ENCODE measurements at places on chromosomes 5 and 9. TPM values are rescaled to one million over a fixed set of nuclear protein-coding genes. Genes with fewer than 3 reads are reported as not detected.

Gene LCN2
- not detected for total RNA-seq

Gene TLX3
- total RNA-seq: not detected

Gene PCDHB16
- not detected for total RNA-seq

Gene NUTM2G
- total RNA-seq: not detected

Gene KIF20A
- 82.9 TPM for total RNA-seq

Gene IL5
- not detected for total RNA-seq

Gene CSF2
- total RNA-seq: 39.7 TPM

Gene HEXB
- 47.1 TPM for total RNA-seq

Gene BTNL3
- not detected for total RNA-seq

Gene ZNF454
- not detected for total RNA-seq

Gene LHX6
- 0.10 TPM for total RNA-seq

Gene RPP25L
- total RNA-seq: 19.1 TPM

Gene C5orf52
- total RNA-seq: not detected

Gene CACFD1
- 0.37 TPM for total RNA-seq

Gene PCDHB8
- total RNA-seq: not detected

Gene LECT2
- total RNA-seq: not detected

Gene NIPBL
- 46.5 TPM for total RNA-seq

Gene NFX1
- total RNA-seq: 43.7 TPM

Gene FRMPD1
- not detected for total RNA-seq

Gene PPP2R2B
- 1.8 TPM for total RNA-seq

Gene ARHGEF28
- not detected for total RNA-seq

Gene ADCY2
- total RNA-seq: not detected

Gene PCDHA10
- total RNA-seq: not detected

Gene SPATA31A3
- not detected for total RNA-seq

Gene SLC6A7
- not detected for total RNA-seq

Gene EIF4E1B
- not detected for total RNA-seq

Gene RELL2
- 22.2 TPM for total RNA-seq

Gene OR1Q1
- not detected for total RNA-seq

Gene OR1J2
- 0.34 TPM for total RNA-seq

Gene IRX1
- not detected for total RNA-seq

Gene RPL37
- 1,805 TPM for total RNA-seq

Gene RNF38
- 31.6 TPM for total RNA-seq

Gene CARTPT
- total RNA-seq: not detected

Gene ABCA1
- total RNA-seq: 5.7 TPM

Gene INSL4
- total RNA-seq: not detected

Gene OMD
- not detected for total RNA-seq

Gene RNF183
- not detected for total RNA-seq

Gene PNPLA7
- 3.7 TPM for total RNA-seq

Gene OR13C9
- not detected for total RNA-seq

Gene CD274
- total RNA-seq: 34.5 TPM

Gene PCDHA9
- total RNA-seq: not detected

Gene SFXN1
- 351 TPM for total RNA-seq

Gene OTP
- not detected for total RNA-seq

Gene CCNJL
- total RNA-seq: 0.07 TPM

Gene PCDHGC5
- not detected for total RNA-seq

Gene BARX1
- 9.1 TPM for total RNA-seq

All from activated naive CD4-positive, alpha-beta T cell treated with anti-CD3 and anti-CD28 coated beads, Interleukin-2, amount 50 U/mL, for 72 hours (primary cell).